ENCODE measurements at places on chromosomes 5 and 9.

DNA sequence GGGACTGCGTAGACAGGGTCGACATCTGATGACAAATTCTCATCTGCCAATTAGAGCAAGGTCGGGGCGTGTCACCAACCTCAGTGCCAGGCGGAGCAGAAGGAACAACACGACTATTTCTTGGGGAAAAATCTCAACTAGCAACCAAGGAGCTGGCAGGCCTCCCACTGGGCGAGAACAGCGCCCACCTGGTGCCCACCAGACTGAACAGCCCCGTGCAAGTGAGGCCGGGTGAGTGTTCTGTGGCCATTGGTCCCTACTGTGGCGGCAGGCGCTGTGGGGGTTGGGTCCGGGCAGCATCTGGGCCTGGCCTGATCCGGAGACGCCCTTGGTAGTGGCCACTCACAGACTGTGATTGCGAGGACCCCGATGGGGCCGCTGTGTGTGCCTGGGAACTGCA lies 11.5 kb downstream of the NOTCH1 start:
- no peak for DNase-seq

- no peak for DNase-seq
Measured at GRCh38 chr9:79975621-79976256, 404.0 kb downstream of the TLE4 start.

DNA sequence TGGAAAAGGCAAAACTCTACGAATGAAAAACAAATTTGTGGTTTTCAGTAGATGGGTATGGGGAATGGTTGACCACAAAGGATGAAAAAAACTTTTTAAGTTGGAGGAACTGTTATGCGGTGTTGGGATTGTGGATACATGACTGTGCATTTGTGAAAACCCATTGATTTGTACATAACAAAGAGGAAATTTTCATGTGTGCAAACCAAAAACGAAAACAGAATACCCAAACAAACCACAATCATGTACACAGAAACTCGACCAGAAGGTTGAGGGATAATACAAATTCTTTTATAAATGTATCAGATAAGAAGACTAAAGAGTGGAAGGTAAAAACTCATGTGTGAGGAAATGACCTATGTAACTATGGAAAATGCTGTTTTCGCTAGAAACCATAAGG lies 1012.4 kb downstream of the CDH18 start:
- DNase-seq = no peak

GRCh38 chr5:147426640-147427327 lies 83.1 kb downstream of the DPYSL3 start:
- DNase-seq = no peak

- DNase-seq = no peak
Measured at GRCh38 chr5:160935776-160936175, 83.8 kb upstream of the ATP10B start.

GRCh38 chr9:68495247-68495646 lies 45.4 kb downstream of the TMEM252 start:
- DNase-seq = no peak

DNA sequence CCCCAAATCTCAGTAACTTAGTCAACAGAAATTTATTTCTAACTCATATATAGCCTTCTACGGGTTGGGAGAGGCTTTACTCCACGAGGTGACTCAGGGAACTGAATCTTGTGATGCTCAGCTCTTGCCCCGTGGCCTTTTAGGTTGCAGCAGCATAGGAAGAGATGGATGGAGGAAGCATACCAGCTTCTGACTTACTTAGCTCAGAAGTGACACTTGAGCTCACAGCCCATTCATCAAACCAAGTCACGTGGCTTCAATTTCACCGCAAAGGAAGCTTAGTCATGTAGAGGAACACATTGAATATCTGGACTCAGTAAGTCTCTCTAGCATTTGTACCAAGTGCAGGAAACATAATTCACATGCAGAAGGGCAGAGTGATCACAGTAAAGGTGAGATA lies 124.1 kb upstream of the KCNN2 start:
- peak; percentile 11 for DNase-seq

DNA sequence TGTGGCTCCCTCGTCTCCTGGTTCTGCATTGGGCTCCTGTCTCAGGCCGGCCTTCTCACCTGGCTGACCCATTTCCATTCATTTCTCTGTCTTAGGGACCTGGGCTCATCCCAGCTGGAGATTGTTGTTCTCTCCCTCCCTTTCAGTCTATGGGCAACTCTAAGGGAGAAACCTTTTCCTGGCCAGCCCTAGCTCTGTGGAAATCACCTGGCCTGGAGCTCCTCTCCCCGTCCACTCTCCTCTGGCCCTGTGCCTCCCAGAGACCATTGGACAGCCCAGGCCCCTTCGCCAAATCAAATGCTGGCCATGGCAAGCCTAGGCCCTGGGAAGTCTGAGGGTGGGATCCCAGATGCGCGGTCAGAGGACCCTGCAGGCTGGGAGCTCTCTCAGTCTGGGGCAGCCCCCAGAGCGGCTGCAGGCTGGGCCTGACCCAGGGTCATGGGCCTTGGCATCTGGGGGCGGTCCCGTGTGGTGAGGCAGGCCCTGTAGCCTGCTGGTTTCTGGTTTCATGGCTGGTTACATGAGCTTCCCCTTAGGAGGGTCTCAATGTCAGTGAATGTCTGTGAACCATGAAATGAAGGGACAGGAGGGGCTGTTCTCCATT lies 253.5 kb downstream of the AOPEP start:
- no peak for DNase-seq

- DNase-seq = no peak
Measured at GRCh38 chr5:100828071-100828897, 74.8 kb downstream of the ST8SIA4 start.

DNA sequence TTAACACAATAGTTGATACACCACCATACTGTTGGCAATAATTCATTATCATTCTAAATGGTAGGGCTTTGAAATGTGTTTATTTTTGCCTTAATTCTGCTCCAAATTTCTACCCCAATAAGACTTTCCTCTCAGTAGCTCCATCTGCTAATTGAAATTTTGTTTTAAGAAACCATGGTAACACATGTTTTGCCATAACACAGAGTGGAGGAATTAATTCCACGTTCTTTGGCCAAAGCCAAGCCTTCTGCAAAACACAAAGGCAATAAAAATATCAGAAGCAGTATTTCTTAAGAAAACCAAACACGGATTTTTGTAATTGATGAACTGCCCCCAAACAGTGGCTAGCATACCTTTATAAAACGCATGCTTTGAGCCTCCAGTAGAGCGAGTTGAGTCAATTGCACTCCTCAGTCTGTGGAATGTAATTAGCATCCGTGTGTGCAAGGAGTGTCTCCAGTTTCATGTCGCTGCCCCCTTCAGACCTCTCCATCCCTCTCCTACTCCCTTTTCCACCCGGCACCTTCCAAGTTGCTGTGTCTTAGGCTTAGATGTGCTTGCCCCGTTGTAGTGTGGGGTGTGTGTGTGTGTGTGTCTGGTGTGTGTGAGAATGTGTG lies 58.2 kb upstream of the CKS2 start:
- no peak for DNase-seq

- DNase-seq = no peak
Measured at GRCh38 chr9:91736311-91736710, 213.7 kb downstream of the ROR2 start.

GRCh38 chr9:76985581-76985980 lies 33.9 kb upstream of the FOXB2 start:
- DNase-seq = no peak

DNA sequence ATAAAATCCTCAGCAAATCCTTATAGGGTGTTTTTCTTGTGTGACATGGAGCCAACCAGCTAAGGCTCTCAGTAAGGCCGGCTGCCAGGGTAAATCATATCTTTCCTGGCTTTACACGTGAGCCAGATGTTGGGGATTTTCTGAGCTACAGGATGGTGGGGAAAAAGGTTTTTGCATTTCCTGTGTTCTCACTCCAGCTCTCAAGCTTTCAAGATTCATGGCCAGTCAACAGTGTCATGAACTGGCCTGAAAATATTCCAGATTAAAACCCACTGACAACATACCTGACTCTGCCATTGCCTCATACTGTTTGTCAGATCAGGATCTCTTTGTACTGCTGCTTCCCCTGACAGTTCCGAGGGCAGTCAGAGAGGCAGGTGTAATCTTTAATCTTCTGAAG lies 306.9 kb downstream of the GLIS3 start:
- no peak for DNase-seq

DNA sequence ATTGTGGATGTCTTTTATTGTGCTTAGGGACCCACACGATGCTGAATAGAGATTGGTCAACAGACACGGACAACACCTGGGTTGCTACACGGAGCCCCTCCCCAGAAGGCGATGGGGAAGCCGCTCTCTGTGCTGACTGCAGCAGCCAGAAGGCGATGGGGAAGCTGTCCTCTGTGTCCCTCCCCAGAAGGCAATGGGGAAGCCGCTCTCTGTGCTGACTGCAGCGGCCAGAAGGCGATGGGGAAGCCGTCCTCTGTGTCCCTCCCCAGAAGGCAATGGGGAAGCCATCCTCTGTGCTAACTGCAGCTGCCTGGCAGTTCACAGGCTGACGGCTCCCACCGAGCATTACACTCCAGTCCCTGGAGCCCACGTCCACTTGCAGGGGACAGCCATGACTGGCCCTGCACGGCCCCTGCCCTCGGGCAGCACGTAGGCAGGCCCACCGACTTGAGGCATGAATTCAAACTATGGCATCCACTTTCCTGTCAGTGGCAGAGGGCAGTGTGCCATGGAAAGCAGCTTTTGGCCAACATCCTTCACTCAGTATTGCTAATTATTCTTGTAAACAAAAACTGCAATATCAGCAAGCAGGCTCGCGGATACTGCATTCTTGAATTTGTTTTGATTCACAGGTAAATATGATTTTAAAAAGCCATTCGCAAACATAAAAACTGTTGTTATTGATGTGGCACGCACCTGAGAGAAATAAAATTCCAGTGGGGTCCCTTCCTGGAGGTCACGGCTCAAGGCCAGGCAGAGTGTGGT lies 48.1 kb upstream of the CLPTM1L start:
- DNase-seq = peak; percentile 39

- no peak for DNase-seq
Measured at GRCh38 chr9:99419070-99419469, 197.0 kb downstream of the SEC61B start.

GRCh38 chr5:142922223-142922952 lies 152.2 kb downstream of the ARHGAP26 start:
- peak; percentile 64 for DNase-seq

DNA sequence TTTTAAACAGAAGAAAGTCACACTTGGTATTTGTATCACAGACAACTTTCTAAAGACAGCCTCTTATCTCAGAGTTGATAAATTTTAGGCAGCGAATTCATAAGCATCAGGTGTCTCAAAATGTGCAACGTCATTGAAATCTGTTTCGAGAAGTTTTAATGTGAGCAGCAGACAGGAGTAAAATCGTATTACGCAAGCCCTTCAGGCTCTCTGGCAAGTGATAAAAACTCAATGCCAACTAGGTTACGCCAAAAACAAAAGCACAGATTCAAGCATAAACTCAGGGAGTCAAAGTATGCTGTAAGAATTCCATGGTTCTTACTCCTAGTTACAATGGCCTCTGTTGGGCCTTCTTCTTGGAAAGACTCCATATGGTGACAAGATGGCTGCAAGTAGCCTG lies 244.7 kb downstream of the SEMA5A start:
- no peak for DNase-seq

GRCh38 chr9:101477214-101477613 lies 41.6 kb upstream of the ALDOB start:
- DNase-seq = no peak

DNA sequence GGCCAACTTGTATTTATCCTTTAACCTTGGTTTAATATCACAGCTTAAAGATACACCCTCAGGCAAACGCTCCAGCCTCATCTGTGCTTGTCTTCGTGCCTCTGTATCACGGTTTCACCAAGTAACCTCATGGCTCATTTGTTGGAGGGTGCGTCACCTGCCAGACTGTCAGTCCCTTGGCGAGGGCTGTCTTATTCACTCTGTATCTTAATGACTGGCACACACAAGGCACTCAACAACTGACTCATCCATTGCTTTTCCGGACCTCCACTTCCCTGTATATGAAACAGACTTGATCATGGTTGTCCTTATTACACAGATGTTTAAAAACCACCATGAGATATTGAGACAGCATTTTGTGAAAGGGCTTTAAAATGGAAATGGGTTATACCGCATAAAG lies 28.0 kb downstream of the LCP2 start:
- peak; percentile 51 for DNase-seq

DNA sequence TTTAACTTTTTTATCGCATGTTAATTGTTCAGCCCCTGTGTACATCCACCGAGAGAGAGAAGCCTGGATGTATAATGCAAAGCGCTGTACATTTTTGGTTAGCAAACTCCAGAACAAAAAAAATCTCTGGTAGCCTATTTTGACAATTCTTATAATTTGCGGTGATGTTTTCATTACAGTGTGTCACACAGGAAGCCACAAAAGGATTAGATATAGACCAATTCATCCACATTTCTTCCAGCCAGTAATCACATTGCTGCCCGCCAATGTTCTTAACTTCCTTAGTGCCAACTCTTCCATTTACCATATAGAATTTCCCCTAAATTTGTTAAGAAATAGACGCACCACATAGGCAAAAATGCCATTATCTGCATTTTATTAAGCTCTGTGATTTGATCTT lies 435.6 kb downstream of the EFNA5 start:
- DNase-seq = no peak

DNA sequence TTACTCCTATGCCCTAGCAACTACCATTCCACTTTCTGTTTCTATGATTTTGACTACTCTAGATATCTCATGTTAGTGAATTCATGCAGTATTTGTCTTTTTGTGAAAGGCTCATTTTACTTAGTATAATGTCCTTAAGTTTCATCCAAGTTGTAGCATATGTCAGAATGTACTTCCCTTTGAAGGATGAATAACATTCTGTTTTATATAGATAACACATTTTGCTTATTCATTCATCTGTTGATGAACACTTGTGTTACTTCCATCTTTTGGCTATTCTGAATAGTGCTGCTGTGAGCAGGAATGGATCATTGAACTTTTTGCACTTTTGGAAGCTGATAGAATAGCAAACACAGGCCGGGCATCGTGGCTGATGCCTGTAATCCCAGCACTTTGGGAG lies 140.2 kb upstream of the MYO10 start:
- no peak for DNase-seq

DNA sequence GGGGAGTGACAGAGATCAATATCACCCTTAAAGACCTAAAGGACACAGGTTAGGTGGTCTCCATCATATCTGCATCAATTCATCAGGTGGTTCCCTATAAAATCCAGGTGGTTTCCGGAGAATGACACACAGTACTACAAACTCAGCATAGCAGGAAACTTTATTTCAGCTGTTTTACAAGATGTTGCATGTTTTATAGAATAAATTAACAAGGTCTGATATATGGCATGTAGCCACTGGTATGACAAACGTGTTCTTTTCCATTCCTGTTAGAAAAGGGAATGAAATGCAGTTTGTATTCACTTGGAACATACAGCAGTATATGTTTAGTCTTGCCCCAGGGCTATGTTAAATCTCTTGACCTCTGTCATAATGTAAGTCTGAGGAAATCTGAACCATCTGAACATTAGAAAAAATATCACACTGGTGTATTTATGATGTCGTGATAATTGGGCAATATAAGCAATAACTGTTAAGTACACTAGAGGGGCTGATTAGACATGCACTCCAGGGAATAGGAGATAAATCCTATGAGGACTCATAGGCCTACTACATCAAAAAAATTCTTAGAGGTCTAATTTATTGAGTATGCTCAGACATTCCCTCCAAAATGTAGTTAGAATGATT lies 42.2 kb upstream of the TNFSF8 start:
- no peak for DNase-seq

Data from HL-60 (cell line).